Activated gamma-delta T cell treated with Interleukin-2 at 50 U/mL for 16 hours (primary cell): ENCODE measurements at places on chromosomes 6 and 20.

DNA sequence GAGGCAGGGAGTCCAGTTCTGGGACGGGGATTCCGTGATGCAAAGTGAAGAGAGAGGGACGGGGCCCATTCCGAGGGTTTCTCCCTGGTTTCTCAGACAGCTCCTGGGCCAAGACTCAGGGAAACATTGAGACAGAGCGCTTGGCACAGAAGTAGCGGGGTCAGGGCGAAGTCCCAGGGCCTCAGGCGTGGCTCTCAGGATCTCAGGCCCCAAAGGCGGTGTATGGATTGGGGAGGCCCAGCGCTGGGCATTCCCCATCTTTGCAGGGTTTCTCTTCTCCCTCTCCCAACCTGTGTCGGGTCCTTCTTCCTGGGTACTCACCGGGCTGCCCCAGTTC lies 35.9 kb upstream of the HLA-G start:
- no peak for DNase-seq

DNA sequence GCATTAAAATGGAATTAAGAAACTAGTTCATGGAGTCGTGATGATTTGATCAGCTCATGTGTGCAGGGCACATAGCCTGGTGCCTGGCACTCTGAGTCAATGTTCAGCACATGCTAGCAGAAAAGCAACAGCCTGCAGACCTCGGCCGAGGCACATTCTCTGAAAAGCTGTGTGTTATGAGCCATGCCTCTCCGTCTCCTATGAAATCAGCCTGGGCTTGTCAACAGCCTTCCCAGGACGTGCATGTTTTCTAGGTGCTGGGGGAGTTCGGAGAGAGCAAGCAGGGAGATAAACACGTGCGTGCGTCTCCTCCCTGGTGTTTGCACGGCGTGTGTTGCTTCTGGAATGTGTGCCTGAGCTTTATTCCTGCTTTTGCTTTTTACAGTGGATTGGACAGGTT lies 207.8 kb upstream of the KCNG1 start:
- DNase-seq, result no peak

GRCh38 chr20:49964964-49965780 lies 17.6 kb upstream of the SNAI1 start:
- DNase-seq, result no peak

- no peak for DNase-seq
Measured at GRCh38 chr6:52540286-52540902, 36.5 kb downstream of the TRAM2 start.

- no peak for DNase-seq
Measured at GRCh38 chr20:38321959-38322598, 18.1 kb downstream of the BPI start.

- no peak for DNase-seq
Measured at GRCh38 chr6:168182908-168183612, 104.0 kb upstream of the FRMD1 start.

DNA sequence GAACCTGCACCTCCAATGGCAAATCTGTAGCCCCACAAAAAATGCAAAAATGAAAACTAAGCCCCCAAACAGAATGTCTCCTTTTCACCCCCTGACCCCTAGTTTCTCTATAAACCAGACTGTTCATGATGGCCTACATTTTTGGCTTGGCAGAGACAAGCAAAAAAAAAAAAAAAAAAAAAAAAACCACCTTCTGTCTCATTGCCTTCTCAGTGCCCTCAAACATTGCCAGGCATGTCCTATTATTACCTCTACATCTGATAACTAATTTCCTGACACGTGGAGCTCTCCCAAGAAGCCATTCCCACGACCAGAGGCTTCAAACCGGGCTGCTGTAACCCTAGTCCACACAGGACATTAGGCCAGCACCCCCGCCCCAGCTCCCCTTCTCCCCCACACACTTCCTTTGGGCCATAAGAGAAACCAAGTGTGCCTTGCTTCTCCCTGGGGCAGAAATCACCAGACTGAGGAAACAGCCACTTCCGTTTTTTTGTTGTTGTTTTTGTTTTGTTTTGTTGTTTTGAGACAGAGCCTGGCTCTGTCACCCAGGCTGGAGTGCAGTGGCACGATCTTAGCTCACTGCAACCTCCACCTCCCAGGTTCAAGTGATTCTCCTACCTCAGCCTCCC lies 65.4 kb downstream of the GPR6 start:
- no peak for DNase-seq

- no peak for DNase-seq
Measured at GRCh38 chr6:80667006-80667405, 560.5 kb downstream of the BCKDHB start.

DNA sequence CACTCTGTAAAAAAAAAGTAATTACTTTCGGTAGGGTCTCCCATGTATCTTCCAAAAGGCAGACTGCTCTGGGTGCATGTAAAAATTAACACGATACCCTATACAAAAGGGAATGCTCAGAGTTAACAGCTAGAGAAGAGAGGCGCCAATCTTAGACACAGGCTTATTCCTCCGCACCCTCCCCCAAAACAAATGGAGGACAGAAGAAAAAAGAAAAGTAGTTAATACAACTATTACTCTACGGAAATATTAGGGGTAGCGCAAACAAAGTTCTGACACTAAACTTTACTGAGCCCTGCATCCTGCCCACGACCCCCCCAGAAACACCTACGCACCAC lies 331 bp upstream of the UFL1 start:
- no peak for DNase-seq

- DNase-seq, result no peak
Measured at GRCh38 chr6:148244217-148244935, 98.3 kb upstream of the SASH1 start.

GRCh38 chr6:139265512-139266190 lies 26.1 kb downstream of the TXLNB start:
- no peak for DNase-seq

- no peak for DNase-seq
Measured at GRCh38 chr6:68233623-68234022, 401.5 kb upstream of the ADGRB3 start.

DNA sequence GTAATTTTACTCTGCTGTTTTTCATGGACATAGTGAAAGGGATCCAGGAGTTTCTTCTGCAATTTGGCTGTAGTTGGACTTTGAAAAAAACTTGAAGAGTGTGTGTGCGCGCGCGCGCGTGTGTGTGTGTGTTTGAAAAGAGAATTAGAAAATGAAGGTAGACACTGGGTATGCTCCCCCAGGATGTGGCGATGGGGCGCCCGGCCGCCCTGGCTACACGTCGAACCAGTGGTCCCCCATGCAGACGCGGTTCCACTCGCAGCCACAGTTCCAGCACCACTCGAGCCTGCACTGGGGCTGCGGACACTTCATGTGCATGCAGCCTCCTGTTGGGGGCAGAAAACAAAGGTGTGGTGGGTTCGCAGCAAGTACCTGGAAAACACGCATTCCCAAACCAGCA lies 76.0 kb upstream of the AGPAT4 start:
- DNase-seq, result no peak

GRCh38 chr20:37749620-37750403 lies 56.0 kb downstream of the CTNNBL1 start:
- no peak for DNase-seq

DNA sequence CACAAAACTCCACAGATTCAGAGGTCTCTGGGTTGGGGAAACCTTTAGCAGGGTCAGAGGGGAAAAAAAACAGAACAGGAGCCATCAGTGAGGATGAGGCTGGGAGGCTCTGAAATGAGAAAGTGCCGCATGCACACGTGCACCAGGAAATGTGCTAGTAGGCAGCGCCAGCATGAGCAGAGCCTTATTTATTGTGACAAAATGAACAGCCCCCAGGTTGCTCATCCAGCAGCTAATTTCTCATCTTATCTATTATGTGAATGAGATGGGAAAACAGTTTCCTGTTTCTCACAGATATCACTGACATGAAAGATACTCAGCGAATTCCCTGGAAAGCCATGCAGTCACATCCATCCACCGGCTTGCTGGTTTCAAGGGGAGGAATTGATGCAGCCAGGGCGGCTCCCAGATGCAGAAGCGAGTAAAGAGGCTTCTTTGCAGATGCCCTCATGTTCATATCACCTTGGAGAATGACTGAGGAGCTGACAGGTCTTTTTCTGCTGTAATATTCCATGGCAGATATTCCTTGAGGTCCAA lies 176.1 kb downstream of the MBOAT1 start:
- no peak for DNase-seq

GRCh38 chr6:3236005-3236404 lies 8.6 kb upstream of the TUBB2B start:
- no peak for DNase-seq

DNA sequence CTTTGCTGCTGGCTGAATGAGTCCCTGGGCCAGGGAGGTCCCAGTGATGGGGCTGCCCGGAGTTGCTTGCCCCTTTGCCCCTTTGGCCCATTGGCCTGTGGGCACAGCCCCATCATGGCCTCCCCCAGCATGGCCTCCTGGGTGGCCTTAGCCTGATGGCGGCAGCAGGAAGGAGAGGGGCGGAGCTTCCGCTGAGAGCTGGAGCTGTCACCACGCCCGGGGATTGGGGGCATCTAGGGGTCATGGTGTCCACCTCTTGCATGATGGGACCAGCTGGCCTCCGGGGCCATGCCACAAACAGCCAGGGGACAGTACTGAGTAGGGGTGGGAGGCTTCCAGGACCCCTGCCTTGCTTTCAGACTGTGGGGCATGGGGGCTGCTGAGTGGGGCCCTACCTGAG lies 31.5 kb upstream of the GATA5 start:
- DNase-seq, result no peak

GRCh38 chr20:58746620-58747019 lies 54.0 kb downstream of the NPEPL1 start:
- DNase-seq, result no peak

DNA sequence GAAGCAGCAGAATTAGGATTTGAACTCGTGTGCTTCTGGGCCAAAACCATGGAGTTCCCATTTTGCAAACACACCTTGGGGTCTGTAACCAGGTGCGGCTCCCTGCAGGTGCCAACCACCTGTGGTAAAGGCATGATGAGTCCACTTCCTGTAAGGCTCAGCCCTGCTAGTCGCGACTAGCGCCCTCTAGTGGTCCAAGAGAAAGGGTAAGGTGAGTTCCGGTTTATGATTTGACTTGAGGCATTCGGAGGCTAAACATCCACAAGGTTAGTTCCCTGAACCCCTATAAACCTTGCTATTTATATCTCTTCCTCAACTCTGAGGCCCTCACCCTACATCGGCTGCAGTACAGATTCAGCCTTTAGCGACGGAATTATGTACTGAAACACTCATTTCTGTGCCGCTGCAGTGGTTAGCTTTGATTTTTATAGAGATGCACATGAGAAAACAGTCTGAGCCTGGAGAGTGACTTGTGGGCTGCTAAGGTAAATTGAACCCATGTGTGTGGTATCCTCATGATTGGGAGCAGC lies 173.4 kb downstream of the PLCB1 start:
- DNase-seq, result peak; percentile 72

- DNase-seq, result no peak
Measured at GRCh38 chr6:159961528-159961927, 7.4 kb upstream of the IGF2R start.

DNA sequence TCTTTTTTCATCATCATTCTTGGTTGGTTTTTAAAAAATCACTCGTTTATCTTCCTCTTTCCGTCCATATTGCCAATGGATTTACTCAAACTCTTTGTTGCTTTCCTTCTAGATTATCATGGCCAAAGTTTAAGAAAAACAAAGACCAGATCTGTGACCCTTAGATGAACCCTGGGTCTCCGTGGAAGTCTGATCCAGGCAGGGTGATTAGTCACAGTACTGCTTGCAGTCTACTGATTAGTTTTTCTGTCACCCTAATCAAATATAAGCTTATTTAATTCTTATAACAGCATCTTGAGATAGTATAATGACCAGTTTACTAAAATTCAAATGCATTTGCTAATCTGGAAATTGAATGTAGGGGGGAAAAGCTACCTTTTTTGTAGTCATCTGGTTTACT lies 6.0 kb upstream of the SMIM28 start:
- DNase-seq, result no peak

GRCh38 chr6:4645713-4646360 lies 130.4 kb upstream of the CDYL start:
- no peak for DNase-seq

GRCh38 chr6:36769183-36769675 lies 70.0 kb downstream of the CPNE5 start:
- no peak for DNase-seq

DNA sequence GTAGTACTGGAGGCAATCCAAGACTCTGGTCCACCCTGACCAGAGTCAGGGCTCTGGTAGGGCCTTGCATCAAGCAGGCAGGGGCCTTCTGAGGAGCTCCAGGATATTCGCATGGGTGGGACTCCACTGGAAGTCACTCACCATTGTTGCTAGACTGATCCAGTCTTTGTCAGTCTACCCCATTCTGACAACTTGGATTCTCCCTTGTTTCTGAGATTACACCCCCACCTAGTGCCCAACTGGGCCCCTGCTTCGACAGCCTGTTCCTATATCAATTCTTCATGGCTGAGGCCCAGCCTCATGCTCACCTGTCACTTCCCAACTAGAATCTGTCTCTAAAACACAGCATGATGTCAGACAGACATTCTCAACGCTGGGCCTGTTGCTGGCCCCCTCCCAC lies 5.2 kb downstream of the SLC35D3 start:
- DNase-seq, result no peak

- DNase-seq, result no peak
Measured at GRCh38 chr6:4291453-4292403, 156.4 kb upstream of the ECI2 start.

DNA sequence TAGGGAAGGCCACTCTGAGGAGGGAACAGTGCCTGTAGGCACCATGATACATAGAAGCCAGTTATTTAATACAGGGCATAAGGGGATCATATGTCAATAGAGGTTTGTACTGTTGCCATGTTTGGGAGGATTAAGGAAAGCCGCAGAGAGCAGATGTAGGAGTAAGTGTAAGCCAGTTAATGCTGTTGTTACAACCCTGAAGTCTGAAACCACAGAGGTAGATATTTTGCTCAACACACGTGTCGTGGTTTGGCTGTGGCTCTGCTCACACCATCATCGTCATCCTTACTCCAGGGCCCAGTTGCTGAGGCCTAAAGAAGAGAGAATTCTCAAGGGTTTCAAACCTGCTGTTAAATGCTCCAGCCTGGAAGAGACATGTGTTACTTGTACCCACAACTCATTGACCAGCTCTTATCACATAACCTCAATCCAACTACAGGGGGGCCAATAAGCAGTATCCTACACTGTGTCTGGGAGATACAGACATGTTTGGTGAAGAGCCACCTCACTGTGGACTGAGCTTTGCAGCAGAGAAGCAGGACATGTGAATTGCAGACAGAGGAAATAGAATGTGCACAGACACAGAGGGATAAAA lies 31.0 kb upstream of the PSMF1 start:
- no peak for DNase-seq
